ENCODE measurements at places on chromosomes 12 and 14. TPM values are rescaled to one million over a fixed set of nuclear protein-coding genes. Genes with fewer than 3 reads are reported as not detected.

Gene OS9
- 381 TPM for total RNA-seq

DNA sequence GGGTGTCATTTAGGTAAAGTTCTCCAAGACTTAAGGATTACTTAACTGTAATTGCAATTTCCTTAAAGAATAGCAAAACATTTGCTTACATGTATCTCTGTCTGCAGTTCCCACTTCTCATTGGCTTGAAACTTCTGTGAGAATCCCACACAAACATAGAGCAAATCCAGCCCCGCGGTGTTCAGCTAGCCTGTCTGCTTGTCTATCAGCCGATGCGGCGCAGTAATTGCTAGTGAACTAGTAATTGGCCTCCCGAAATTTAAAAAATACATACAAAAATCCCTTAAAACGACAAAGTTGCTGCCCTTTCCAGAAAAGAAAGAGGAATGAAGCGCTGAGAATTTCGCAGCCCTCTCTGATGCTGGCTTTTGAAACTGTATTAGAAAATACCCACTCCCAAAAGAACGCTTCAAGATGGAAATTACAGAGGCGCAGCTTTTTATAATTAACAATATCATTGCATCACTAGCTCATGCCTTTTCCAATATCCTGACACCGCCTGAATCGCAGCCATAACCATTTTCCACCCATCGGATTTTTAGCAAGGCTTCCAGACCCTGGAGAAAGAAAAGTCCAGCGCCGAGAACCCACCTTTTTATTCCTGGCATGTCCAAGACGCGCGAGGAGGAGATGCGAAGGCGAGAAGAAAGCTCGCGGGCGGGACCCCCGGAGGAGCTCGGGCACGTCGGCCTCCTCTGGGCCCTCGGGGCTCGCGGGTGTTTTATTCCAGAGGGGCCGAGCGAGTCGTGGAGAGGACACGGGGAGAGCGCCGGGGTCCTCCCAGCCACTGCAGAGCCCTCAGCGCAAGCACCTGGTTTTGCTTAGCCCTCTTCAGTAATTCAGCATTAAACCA lies 646 bp downstream of the FBLN5 start:
- peak overlapping the region; percentile 94 for H3K27ac ChIP-seq
- H3K27me3 ChIP-seq: no peaks in the 10 kb centered on the region
- no peak for DNase-seq
- peaks cover 35% of the 10 kb centered on the region for H3K4me1 ChIP-seq
- peak overlapping the region; percentile 94 for H3K4me3 ChIP-seq

GRCh38 chr12:24864796-24865125 lies 84.1 kb downstream of the BCAT1 start:
- H3K4me3 ChIP-seq: no peak overlapping the region
- no peaks in the 10 kb centered on the region for H3K36me3 ChIP-seq
- no peaks in the 10 kb centered on the region for H3K27me3 ChIP-seq

DNA sequence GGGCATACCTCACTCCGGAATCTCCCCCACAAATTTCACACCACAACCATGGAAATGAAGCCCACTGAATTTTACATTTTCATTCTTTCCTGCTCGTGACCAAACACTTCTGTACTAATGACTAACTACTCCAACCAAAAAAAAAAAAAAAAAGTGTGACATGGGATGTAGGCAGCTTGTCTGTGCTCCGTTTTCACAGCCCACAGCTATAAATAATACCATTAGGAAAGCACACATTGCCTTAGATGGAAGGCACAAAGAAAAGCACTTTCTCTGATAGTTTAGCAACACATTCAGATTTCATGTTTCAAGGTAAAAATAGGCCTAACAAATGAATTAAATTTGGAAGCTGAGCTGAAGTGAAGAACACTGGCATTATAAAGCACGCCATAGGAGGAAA lies 42.5 kb downstream of the DUSP6 start:
- DNase-seq: no peak
- no peaks in the 10 kb centered on the region for H3K27me3 ChIP-seq
- peak overlapping the region; percentile 66 for H3K27ac ChIP-seq
- H3K36me3 ChIP-seq: no peaks in the 10 kb centered on the region
- no peaks in the 10 kb centered on the region for H3K4me1 ChIP-seq

Gene GPR65
- total RNA-seq: 1.9 TPM

GRCh38 chr12:65988596-65988995 lies 142.0 kb downstream of the LLPH start:
- no peak overlapping the region for H3K27ac ChIP-seq
- DNase-seq: no peak
- H3K4me3 ChIP-seq: no peak overlapping the region
- H3K4me1 ChIP-seq: no peaks in the 10 kb centered on the region
- H3K36me3 ChIP-seq: no peaks in the 10 kb centered on the region
- no peaks in the 10 kb centered on the region for H3K27me3 ChIP-seq

- H3K36me3 ChIP-seq: no peaks in the 10 kb centered on the region
- no peak overlapping the region for H3K27ac ChIP-seq
- no peak for DNase-seq
- no peak overlapping the region for H3K4me3 ChIP-seq
Observed at GRCh38 chr12:116045150-116045549, 232.3 kb downstream of the MED13L start.

- no peaks in the 10 kb centered on the region for H3K27me3 ChIP-seq
- H3K36me3 ChIP-seq: no peaks in the 10 kb centered on the region
- no peak for DNase-seq
- H3K4me1 ChIP-seq: peaks cover 35% of the 10 kb centered on the region
- no peak overlapping the region for H3K27ac ChIP-seq
Observed at GRCh38 chr12:120842595-120842994, 61.6 kb downstream of the SPPL3 start.

Gene PLEKHH1
- total RNA-seq: 1.4 TPM

Gene AKAP5
- total RNA-seq: 4.3 TPM

Gene PPP1R1A
- 3.3 TPM for total RNA-seq

Gene CCDC175
- total RNA-seq: 0.78 TPM

GRCh38 chr14:20387576-20387975 lies 25.7 kb downstream of the TEP1 start:
- H3K4me3 ChIP-seq: no peak overlapping the region
- H3K36me3 ChIP-seq: peaks cover 94% of the 10 kb centered on the region
- no peak for DNase-seq
- H3K27ac ChIP-seq: no peak overlapping the region

GRCh38 chr12:116370886-116371580 lies 93.5 kb upstream of the MED13L start:
- no peaks in the 10 kb centered on the region for H3K27me3 ChIP-seq
- no peak overlapping the region for H3K4me3 ChIP-seq
- no peak for DNase-seq
- H3K36me3 ChIP-seq: no peaks in the 10 kb centered on the region
- peak overlapping the region; percentile 44 for H3K27ac ChIP-seq

Gene DIO2
- 13.0 TPM for total RNA-seq

- no peaks in the 10 kb centered on the region for H3K4me1 ChIP-seq
- no peaks in the 10 kb centered on the region for H3K36me3 ChIP-seq
- no peak overlapping the region for H3K4me3 ChIP-seq
- H3K27ac ChIP-seq: no peak overlapping the region
- DNase-seq: no peak
Observed at GRCh38 chr12:52913431-52913821, 8.6 kb upstream of the KRT8 start.

Gene SLC2A14
- total RNA-seq: not detected

- H3K4me1 ChIP-seq: peaks cover 16% of the 10 kb centered on the region
- no peaks in the 10 kb centered on the region for H3K27me3 ChIP-seq
- H3K27ac ChIP-seq: peak overlapping the region; percentile 94
- peak overlapping the region; percentile 98 for H3K4me3 ChIP-seq
Observed at GRCh38 chr12:111600205-111600642, 1.1 kb upstream of the ATXN2 start.

- DNase-seq: no peak
- H3K27ac ChIP-seq: no peak overlapping the region
- H3K27me3 ChIP-seq: no peaks in the 10 kb centered on the region
- H3K4me3 ChIP-seq: no peak overlapping the region
- no peaks in the 10 kb centered on the region for H3K36me3 ChIP-seq
- peaks cover 11% of the 10 kb centered on the region for H3K4me1 ChIP-seq
Observed at GRCh38 chr14:55556929-55557623, 22.9 kb upstream of the KTN1 start.

Data from thoracic aorta (tissue), 2 donors.